ENCODE measurements at places on chromosomes 4 and X.

DNA sequence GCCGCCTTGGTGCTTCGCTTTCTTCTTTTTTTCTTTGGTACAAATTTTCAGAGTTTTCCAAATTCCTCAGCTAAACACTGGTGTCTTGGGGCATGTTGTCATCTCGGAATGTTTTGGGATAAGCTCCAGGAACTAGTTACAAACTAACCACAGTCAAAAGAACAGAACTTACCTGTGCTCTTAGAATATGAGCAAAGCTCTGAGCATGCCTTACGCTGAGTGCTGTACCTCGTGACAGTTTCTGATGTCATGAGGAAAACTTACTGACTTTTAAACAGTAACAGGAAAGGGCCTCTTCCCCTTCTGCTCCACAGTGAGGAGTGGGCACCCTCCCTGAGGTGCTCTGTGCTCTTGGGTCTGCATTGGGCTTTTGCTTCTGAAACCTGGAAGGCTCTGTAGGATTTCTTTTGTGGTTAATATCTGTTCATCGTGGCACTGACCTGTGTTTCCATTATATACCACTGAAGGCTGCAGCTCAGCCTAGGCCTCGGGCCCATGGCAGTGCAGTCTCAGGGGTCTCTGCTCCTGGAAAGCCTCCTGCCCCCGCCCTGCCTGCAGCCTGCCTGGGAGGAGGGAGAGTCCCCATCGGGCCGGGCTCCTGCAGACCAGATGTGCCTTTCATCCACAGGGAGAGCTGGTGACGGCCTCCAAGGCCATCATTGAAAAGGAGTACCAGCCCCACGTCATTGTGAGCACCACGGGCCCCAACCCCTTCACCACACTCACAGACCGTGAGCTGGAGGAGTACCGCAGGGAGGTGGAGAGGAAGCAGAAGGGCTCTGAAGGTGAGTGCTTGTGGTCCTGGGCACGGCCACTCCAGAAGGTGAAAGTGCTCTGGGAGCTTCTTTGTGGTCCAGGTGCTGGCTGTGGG, 48.7 kb downstream of the NOP14 start:
- no peak for DNase-seq

DNA sequence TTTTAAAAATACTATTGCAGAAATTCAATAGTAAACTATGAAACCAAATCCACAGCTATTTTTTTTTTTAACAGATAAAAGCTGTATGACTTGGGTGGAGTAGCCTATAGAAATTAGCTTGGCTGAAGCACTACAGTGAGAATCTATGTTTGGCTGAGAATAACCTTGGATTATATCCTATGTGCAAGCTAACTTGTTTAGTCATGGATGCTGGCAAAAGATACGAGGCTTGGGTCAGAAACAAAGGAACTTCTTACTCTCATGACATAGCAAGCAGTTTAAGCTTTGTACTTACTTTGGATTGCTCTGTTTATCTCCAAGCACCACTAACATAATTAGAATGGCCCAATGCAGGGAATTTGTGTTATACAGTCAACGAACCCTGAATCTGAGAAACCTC, 119.2 kb upstream of the GRID2 start:
- DNase-seq = no peak

DNA sequence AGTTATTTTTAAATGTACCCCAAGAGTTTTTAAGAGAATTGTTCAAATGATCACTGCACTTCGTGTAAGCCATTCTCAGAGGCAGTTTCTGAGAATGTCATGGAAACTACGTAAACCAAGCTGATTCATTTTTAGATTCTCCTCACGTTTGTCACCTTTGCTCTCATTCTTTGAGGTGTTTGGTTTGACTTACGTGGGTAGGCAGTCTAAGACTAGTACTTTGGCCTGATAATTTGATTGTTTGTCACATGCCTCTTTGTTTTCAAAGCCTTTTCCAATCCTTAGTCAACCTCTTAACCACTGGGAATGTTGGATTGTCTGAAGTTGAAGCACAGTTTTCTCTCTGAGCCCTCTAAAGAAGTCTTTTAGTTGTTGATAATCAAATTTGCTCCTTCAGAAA, 10.5 kb downstream of the SEPTIN11 start:
- DNase-seq = no peak

- no peak for DNase-seq
These were observed 165.0 kb downstream of the RBM46 start for GRCh38 chr4:154946113-154946512.

GRCh38 chr4:9979101-9979701, 42.1 kb downstream of the SLC2A9 start:
- no peak for DNase-seq

- no peak for DNase-seq
These were observed 347 bp downstream of the AMTN start for GRCh38 chr4:70518716-70519115.
